ENCODE measurements at places on chromosomes 3 and 15. TPM values are rescaled to one million over a fixed set of nuclear protein-coding genes. Genes with fewer than 3 reads are reported as not detected.
A peak's percentile ranks its signal among the peaks of the same experiment; 100 is the strongest.

DNA sequence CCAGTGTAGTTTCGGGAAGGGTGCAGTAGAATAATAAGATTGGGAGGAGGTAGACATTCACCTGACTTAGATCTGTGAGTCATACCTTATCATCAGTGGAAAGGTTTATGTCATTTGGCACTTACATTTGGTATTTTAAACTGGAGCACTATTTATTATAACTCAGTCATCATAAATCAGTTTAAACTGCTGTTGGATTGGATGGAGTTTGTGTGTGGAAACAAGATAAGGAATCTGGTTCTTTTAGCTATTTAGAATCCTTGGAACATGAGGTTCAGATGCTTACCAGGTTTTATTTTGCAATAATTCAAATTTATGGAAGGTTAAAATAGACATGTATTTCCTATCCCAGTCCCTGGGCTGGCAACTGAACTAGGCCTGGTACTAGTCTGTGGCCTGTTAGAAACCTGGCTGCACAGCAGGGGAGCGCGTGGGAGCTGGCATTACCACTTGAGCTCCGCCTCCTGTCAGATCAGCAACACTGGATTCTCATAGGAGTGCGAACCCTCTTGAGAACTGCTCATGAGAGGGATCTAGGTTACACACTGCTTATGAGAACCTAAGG, 34.5 kb downstream of the ZFAND6 start:
- no peak for DNase-seq

DNA sequence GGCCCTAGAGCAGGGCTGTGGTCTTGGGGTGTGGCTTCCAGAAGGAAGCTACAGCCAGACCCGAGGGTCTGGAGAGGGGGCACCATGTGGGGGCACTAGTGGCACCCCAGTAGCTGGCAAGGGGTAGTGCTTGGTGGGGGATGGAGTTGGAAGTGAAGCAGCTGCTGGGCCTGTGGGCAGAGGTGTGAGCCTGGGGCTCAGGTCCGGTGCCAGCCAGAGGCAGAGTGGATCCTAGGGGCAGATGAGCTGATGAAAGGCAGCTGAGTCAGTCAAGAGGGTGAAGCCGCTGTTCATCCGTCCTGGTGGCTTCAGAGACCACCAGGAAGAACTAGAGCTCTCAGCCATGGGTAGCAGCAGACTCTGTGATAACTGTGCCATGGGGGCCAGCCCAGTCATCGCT, 172.6 kb downstream of the TBC1D2B start:
- DNase-seq: no peak

DNA sequence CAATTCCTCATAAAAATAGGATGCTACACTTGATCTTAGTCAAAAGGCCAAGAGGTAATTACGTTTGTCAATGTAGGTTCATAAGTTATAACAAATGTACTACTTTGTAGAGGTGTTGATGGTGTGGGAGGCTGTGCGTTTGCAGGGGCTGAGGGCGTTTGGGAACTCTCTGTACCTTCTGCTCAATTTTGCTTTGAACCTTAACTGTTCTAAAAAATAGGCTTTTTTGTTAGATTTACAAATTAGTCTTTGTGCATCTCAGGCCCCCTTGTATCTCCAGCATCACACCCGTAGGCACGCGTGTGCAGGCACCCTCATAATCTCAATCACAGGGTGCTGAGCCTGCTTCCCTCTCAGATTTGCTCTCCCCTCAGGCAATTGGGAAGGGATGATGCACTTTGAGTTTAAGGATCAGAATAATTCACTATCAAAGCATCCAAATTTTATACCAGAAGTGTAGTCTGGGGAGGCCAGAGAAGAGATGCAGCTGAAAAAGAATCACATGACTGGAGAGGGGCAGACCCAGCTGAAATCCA, 36.1 kb upstream of the STRIT1 start:
- DNase-seq: no peak

GRCh38 chr15:24976932-24977331, 22.1 kb downstream of the SNRPN start:
- no peak for DNase-seq

- no peak for DNase-seq
Measured at GRCh38 chr3:171462224-171462623, 2.0 kb upstream of the TNIK start.

GRCh38 chr15:96416218-96416933, 85.9 kb downstream of the NR2F2 start:
- no peak for DNase-seq

DNA sequence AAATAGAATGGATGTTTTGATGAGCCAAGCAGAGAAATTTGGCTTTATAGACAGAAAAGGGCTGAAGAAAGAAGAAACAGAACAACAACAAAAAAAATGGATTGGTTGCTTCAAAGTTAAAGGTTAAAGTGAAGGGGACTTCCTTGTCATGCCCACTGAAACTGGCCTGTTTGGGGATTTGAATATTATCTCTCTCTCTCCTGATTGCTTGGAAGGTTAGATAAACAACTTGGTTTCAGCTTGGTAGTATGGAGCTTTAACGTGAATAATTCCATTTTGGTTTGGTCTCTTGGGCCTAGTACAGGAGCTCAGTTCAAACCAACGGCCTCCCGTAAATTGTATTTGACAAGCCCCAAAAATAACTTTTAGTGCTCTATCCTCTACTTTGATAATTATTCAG, 70.8 kb upstream of the MBNL1 start:
- DNase-seq: peak; percentile 69

DNA sequence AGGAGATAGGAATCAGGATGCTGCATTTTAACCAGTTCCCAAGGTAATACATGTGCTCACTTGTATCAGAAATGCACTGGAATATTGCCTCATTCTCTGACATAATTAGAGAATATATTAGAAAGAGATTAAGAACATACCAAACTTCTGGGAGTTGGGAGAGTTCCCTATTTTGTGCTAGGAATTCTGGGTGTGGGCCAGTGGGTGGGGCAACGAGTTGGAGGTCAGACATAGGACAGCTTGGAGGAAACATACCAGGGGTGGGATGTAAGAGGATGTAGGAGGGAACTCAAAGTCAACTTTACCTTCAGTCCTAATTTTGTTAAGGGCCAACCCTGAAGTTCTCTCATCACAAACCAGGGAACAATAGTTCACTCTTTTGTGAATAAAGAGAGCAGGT, 83.6 kb downstream of the SLC7A14 start:
- DNase-seq: no peak

GRCh38 chr15:89998141-89998661, 2.9 kb upstream of the ZNF710 start:
- no peak for DNase-seq

- no peak for DNase-seq
Measured at GRCh38 chr15:78541744-78542034, 1.4 kb downstream of the PSMA4 start.

DNA sequence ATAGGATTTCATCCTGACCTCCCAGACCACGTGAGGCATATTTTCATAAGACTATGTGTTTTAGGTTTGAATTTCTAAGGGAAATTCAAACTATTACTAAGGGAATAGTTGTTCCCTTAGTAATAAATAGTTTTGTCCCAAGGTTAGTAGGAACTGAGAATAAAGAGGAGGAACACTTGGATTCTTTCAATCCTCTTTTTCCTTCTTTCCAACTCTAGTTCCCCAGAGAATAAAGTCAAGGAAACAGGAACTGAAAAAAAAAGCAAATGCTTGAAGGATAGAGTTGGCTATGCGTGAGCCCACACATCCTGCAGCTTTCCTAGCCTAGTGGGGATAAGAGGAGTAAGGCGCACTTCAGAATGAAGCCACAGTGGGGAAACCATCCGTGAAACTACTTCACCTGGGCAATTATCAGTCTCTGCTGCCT, 312.1 kb upstream of the TGFBR2 start:
- DNase-seq: no peak

DNA sequence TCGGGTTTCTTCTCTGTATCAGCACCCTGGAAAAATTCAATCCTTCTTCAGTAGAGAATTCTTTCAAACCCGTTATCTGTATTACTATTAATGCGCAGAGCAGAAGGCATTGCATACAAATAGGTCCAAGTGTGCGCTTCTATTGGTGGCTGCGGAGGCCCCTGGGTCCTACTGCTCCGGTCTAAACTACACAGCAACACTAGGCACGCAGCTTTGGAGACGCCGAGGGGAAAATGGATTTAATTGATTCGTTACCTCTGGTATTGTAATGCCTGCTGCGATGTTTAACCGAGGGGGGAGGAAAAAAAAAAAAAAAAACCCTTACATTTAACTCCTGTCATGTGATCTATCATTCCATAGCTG, at the start of gene ROBO1:
TSS of gene ROBO1 (minus strand) at position 94 of the 363 bp plus-strand sequence.
- DNase-seq: no peak

DNA sequence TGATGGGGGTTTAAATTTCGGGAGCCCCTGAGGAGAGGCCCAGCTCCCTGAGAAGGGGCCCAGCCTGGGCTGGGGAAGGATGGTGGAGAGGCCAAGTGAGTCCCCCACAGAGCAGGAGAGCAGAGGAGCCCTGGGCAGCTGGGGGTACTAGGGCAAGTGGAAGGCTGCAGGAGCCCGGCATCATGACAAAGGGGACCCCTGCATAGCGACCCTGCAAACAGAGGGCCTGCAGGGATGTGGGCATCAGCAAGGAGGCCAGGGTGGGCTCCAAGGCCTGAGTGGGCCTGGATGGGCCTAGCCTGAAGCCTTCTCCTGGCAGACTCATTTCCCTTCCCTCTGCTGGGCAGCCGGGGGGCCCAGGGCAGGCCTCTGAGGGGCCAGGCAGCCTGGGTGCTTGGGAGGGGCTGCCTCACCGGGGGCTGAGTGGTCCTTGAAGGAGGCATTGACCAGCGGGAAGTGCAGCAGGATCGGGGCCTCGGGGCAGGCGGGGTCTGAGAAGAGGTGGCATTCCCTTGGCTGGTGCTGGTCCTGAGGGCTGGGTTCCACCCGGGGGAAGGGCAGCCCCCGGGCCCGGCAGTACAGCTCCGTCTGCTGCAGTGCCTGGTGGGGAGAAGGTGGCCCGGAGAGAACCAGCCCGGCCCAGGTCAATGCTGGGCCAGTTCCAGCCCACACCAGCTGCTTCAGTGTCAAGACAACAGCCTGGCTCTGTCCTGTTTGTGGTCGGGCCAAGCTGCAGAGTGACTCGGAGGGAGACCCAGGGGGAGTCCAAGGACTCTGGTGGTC, 24.7 kb downstream of the PLA2G4D start:
- DNase-seq: no peak

GRCh38 chr3:2568156-2568555, 469.5 kb downstream of the CNTN4 start:
- no peak for DNase-seq

HOMER2 gene
- total RNA-seq: 19.5 TPM

AMT gene
- 14.0 TPM for total RNA-seq

NEIL1 gene
- 265 TPM for total RNA-seq

CD86 gene
- total RNA-seq: 37.6 TPM

LTK gene
- 4.4 TPM for total RNA-seq

PCLAF gene
- 0.46 TPM for total RNA-seq

PSTPIP1 gene
- total RNA-seq: 69.0 TPM

Measured in B cell (primary cell).